ENCODE measurements at places on chromosomes 2 and 18. TPM values are rescaled to one million over a fixed set of nuclear protein-coding genes. Genes with fewer than 3 reads are reported as not detected.

The HOXD9 gene
- total RNA-seq: 0.86 TPM

The C2orf80 gene
- not detected for total RNA-seq

The REG3G gene
- 1.1 TPM for total RNA-seq

The SERPINB3 gene
- total RNA-seq: not detected

The POTEI gene
- 0.11 TPM for total RNA-seq

The PSMD1 gene
- total RNA-seq: 74.1 TPM

The RAB27B gene
- 8.9 TPM for total RNA-seq

The ZC3H6 gene
- 13.1 TPM for total RNA-seq

The SCLY gene
- 10.2 TPM for total RNA-seq

The CCDC141 gene
- 0.42 TPM for total RNA-seq

The NYAP2 gene
- 0.05 TPM for total RNA-seq

- no peaks in the 10 kb centered on the region for H3K27me3 ChIP-seq
- no peak for DNase-seq
- H3K4me1 ChIP-seq: no peaks in the 10 kb centered on the region
Observed at GRCh38 chr2:8249141-8249540, 432.7 kb upstream of the ID2 start.

DNA sequence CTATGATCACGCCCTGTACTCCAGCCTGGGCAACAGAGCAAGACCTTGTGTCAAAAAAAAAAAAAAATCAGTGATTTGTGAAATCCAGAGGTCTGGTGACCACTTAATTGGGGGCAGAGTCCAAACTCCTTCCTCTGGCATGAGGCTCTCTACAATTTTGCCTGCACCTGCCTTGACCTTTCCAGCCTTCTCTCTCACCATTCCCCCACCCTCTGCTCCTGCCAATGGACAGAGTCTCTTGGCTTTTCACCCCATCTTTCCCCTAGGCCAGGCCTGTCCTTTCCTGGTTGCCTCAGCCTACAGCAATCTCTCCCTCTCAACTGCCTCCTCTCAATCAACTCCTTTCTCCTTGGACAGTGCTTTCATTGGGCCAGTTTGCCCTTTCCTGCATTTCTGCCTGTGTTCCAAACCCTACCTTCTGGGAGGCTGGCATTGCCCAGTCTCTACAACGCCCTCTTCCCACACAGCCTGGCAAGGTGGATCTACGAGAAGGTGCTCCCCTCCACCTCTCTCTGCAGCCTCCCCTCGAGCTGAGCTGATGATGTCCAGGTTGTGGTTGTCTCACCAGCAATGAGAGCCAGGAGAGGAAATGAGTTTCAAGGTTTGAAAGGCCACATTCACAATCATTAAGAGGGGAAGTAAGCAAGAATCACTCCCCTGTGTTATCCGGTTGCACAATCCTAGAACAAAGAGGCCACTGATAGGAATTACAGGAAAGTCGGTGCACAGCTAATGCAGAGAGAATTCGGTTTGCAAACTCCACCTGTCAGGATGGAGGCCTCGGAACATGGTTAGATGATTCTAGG lies 39.5 kb upstream of the NPAS2 start:
- no peak overlapping the region for H3K4me3 ChIP-seq
- H3K27me3 ChIP-seq: no peaks in the 10 kb centered on the region
- peak overlapping the region; percentile 52 for H3K27ac ChIP-seq
- H3K36me3 ChIP-seq: no peaks in the 10 kb centered on the region
- H3K4me1 ChIP-seq: peaks cover 5% of the 10 kb centered on the region

GRCh38 chr18:3306391-3306790 lies 44.5 kb downstream of the MYL12B start:
- H3K36me3 ChIP-seq: no peaks in the 10 kb centered on the region
- no peak for DNase-seq
- no peaks in the 10 kb centered on the region for H3K4me1 ChIP-seq
- no peak overlapping the region for H3K4me3 ChIP-seq

- H3K4me3 ChIP-seq: no peak overlapping the region
- H3K27ac ChIP-seq: no peak overlapping the region
- H3K36me3 ChIP-seq: no peaks in the 10 kb centered on the region
- no peaks in the 10 kb centered on the region for H3K27me3 ChIP-seq
Observed at GRCh38 chr18:76275727-76276313, 219.2 kb downstream of the ZNF516 start.

DNA sequence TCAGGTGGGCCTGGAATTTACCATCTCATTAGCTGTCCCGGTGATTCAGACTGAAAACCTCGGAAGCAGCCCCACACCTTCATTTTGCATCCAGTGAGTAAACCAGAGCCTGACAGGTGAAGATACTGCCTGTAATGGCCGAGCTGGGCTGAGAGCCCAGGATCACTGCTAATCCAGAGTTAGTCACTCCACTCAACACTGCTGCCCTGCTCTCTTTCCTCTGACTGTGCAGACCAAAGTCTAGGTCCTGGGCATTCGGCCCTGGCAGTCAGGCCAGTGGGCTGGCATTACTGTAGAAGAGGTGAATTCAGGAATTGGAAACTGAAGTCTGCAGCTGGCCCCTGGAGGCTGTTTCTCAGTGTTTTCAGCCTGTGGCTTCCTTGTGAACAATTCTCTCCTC lies 44.3 kb downstream of the TMEM17 start:
- H3K4me1 ChIP-seq: no peaks in the 10 kb centered on the region
- no peak for DNase-seq

GRCh38 chr2:172427990-172428831 lies 825 bp downstream of the ITGA6 start:
- H3K27me3 ChIP-seq: no peaks in the 10 kb centered on the region
- DNase-seq: peak; percentile 77
- H3K4me1 ChIP-seq: peaks cover 5% of the 10 kb centered on the region
- H3K4me3 ChIP-seq: peak overlapping the region; percentile 86
- H3K27ac ChIP-seq: peak overlapping the region; percentile 97

- H3K4me1 ChIP-seq: no peaks in the 10 kb centered on the region
- no peaks in the 10 kb centered on the region for H3K27me3 ChIP-seq
- H3K27ac ChIP-seq: no peak overlapping the region
Observed at GRCh38 chr2:140604096-140604495, 1526.7 kb downstream of the LRP1B start.

- no peaks in the 10 kb centered on the region for H3K36me3 ChIP-seq
- H3K27ac ChIP-seq: no peak overlapping the region
- DNase-seq: no peak
- H3K27me3 ChIP-seq: no peaks in the 10 kb centered on the region
- no peaks in the 10 kb centered on the region for H3K4me1 ChIP-seq
Observed at GRCh38 chr2:236298924-236299475, 34.8 kb upstream of the ASB18 start.

DNA sequence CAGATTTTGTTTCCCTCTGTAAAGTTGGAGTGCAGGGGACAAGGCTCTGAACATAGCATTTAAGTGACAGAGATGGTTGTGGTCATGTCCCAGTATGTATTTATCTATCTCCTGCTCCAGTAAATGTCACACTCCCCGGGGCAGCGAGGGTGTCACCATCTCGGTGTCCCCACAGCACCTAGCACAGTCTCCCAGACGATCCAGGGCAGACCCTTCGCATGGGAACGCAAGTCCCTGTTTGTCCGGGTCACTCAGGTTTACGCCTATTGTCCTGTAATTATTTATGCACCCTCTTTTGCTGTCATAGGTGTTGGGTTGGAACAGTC lies 12.6 kb upstream of the NTSR2 start:
- H3K27ac ChIP-seq: no peak overlapping the region
- H3K4me3 ChIP-seq: no peak overlapping the region
- H3K36me3 ChIP-seq: no peaks in the 10 kb centered on the region

DNA sequence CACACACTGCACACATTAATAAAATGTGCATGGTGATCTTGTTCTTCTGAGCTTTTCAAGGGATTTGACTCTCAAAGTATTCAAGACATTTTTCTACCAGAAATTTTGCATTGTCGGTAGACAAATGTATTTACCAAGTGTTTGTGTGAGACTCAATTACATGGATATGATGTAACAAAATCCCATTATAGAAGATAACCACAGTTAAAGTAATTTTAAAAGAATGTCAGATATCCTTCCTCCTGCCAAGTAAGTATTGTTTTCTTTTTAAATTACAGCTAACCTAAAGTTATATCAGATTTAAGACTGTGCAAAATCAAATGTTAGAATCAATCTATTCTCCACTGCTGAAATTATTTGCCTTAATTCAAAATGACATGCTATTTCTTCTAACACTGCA lies 1344.5 kb upstream of the CHAC2 start:
- H3K27ac ChIP-seq: no peak overlapping the region
- no peak for DNase-seq
- H3K4me1 ChIP-seq: no peaks in the 10 kb centered on the region
- H3K4me3 ChIP-seq: no peak overlapping the region
- H3K36me3 ChIP-seq: no peaks in the 10 kb centered on the region

DNA sequence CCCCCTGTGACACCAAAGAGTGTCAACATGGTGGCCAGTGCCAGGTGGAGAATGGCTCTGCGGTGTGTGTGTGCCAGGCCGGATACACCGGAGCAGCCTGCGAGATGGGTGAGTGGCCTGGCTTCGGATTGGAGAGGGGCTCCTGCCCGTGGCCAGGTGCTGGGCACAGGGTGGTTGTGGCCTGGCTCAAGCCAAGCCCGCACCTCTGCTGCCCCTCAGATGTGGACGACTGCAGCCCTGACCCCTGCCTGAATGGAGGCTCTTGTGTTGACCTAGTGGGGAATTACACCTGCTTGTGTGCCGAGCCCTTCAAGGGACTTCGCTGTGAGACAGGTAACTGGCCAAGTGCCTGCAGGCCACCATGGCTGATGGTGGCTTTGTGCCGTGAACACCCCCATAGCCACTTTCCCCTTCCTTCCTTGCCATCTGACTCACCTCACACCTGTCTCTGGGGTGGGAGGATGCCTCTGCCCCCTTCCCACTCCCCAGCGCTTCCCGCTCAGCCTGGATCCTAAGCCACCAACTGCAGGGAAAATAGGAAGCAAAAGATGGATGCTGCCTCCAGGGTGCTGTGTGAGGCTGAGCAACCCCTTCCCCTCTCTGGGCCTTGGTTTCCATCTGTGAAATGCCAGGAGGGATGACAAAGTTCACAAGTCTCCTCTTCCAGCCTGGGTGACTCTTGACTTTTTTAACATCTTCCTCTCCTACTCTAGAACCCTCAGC lies 41.8 kb downstream of the SNED1 start:
- no peaks in the 10 kb centered on the region for H3K27me3 ChIP-seq
- H3K27ac ChIP-seq: no peak overlapping the region
- H3K36me3 ChIP-seq: no peaks in the 10 kb centered on the region
- H3K4me3 ChIP-seq: no peak overlapping the region
- no peak for DNase-seq
- no peaks in the 10 kb centered on the region for H3K4me1 ChIP-seq

- no peaks in the 10 kb centered on the region for H3K36me3 ChIP-seq
- H3K4me3 ChIP-seq: no peak overlapping the region
- no peaks in the 10 kb centered on the region for H3K27me3 ChIP-seq
- H3K27ac ChIP-seq: no peak overlapping the region
- DNase-seq: no peak
Observed at GRCh38 chr2:169491378-169491777, 12.1 kb downstream of the BBS5 start.

DNA sequence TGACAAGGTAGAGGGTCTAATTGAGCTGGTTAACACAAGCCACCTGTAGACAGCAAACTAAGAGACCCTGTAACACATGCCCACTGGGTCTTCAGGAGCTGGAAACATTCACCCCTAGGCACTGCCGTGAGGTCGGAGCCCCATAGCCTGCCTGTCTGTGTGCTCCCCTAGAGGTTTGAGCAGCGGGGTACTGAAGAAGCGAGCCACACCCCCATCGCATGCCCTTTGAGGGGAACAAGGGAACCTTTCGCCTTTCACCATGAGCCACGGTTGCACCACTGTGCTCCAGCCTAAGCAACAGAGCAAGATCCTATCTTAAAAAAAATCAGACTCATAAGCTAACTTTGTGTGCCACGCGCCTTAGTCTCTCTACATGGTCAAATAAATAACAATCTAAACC lies 36.2 kb upstream of the RAB27B start:
- no peak overlapping the region for H3K27ac ChIP-seq
- no peak overlapping the region for H3K4me3 ChIP-seq
- H3K27me3 ChIP-seq: no peaks in the 10 kb centered on the region
- no peak for DNase-seq
- H3K36me3 ChIP-seq: no peaks in the 10 kb centered on the region
- no peaks in the 10 kb centered on the region for H3K4me1 ChIP-seq

GRCh38 chr2:204931562-204931961 lies 386.3 kb downstream of the PARD3B start:
- no peak for DNase-seq
- no peaks in the 10 kb centered on the region for H3K36me3 ChIP-seq
- no peaks in the 10 kb centered on the region for H3K27me3 ChIP-seq
- no peak overlapping the region for H3K27ac ChIP-seq
- no peaks in the 10 kb centered on the region for H3K4me1 ChIP-seq

DNA sequence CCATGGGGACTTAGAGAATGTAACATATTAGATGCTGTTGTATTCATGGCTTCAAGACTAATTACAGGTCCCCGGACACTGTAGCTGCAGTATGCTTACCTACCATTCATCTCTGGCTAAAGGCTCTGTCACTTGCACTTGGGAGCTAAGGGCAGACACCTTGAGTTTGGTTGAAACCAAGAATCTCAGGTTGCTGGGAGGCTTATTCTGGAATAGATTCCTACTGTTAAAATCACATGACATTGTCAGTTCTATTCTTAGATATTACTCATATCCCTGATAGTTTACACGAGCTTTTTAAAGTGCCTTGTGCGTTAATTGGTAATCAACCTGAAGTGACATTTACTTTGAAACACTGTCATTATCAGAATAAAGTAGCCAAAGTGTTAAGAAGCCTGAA lies 73.0 kb upstream of the EPB41L5 start:
- H3K27me3 ChIP-seq: no peaks in the 10 kb centered on the region
- H3K27ac ChIP-seq: no peak overlapping the region
- no peak overlapping the region for H3K4me3 ChIP-seq
- H3K36me3 ChIP-seq: no peaks in the 10 kb centered on the region

DNA sequence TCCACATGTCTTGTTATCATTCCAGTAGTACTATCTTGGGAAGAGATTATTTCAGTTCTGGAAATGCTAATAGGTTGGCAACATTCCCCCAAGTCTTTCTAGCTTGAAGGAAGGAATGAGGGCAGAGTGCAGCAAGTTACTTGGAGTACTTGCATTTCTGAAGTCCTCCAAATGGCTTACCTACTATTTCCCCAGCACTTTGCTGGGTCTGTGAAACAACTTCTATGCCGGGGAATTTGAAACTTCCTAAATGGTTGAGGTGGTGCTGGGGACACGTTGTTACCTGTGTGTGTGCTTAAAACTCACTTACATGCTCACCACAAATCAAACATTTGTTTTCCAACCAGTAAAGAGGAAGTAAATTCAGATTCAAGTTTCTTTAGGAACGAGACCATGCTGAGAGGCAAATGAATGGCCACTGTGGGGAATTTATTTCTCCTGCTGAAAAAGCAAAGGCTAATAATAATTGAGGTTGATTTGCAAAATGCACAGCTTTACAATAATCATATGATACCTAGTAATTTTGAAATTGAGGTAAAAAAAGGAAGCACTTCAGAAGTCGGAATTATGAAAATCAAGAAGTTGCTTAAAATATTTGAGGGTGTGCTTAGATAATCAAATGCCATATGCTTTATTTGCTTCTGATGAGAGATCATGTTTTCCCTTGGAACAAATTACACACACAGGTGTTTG lies 1167.7 kb upstream of the ZEB2 start:
- no peaks in the 10 kb centered on the region for H3K36me3 ChIP-seq
- no peak overlapping the region for H3K27ac ChIP-seq
- no peaks in the 10 kb centered on the region for H3K27me3 ChIP-seq
- DNase-seq: no peak
- H3K4me1 ChIP-seq: no peaks in the 10 kb centered on the region
- H3K4me3 ChIP-seq: no peak overlapping the region

- no peak for DNase-seq
- no peaks in the 10 kb centered on the region for H3K36me3 ChIP-seq
- no peaks in the 10 kb centered on the region for H3K4me1 ChIP-seq
- no peaks in the 10 kb centered on the region for H3K27me3 ChIP-seq
Observed at GRCh38 chr2:144959416-144959815, 439.5 kb upstream of the ZEB2 start.
